ENCODE measurements at places on chromosomes 1 and 21. TPM values are rescaled to one million over a fixed set of nuclear protein-coding genes. Genes with fewer than 3 reads are reported as not detected.
A peak's percentile ranks its signal among the peaks of the same experiment; 100 is the strongest.

The OR2L3 gene
- polyA plus RNA-seq: not detected

The C1orf216 gene
- polyA plus RNA-seq: 6.7 TPM

The PTGER3 gene
- polyA plus RNA-seq: 8.1 TPM

The C8B gene
- polyA plus RNA-seq: 0.06 TPM

GRCh38 chr1:92909321-92909720, 51.9 kb downstream of the DIPK1A start:
- no peaks in the 10 kb centered on the region for H3K4me1 ChIP-seq
- no peak for DNase-seq
- H3K27ac ChIP-seq: no peak overlapping the region
- no peak overlapping the region for H3K4me3 ChIP-seq
- no peaks in the 10 kb centered on the region for H3K36me3 ChIP-seq

- H3K36me3 ChIP-seq: no peaks in the 10 kb centered on the region
- DNase-seq: no peak
- H3K27me3 ChIP-seq: no peaks in the 10 kb centered on the region
- H3K27ac ChIP-seq: no peak overlapping the region
- H3K4me1 ChIP-seq: no peaks in the 10 kb centered on the region
These were observed 74.9 kb downstream of the SYDE2 start for GRCh38 chr1:85125891-85126290.

DNA sequence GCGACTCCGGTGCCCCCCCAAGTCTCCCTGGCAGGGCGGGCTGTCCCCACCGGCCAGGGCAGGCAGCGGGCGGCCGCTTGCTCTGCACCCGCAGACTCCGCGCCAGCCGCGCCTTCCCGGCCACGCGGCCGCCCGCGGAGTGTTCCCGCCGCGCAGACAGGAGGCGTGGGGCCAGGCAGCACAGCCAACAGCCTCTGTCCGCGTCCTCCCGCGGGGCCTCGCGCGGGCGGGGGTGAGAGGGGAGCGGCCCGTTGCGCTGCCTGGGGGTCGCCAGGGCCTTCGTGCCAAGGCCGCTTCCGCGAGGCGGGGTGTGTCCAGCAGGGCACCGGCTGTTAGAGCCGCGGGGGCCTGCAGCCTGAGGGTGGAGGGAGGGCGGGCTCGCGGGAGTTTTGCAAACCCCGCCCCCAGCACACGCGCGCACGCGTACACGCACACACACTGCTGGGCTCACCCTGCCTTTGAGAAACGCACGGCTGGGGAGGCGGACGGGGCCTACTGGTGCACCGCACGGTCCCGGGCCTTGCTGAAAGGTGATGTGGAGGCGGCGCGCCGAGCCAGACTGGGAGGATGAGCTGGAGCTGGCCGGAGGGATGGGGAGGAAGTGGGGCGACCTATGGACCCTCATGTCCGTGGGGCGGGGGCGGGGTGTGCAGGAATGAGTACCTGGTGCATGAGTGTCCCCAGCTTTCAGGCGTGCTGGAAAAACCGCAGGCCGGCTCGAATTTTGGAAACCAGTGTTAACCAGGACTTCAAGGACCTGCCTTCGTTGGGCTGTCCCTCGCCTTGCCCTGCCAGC, 41.5 kb downstream of the KIAA1614 start:
- peak overlapping the region; percentile 47 for H3K4me3 ChIP-seq
- peak; percentile 85 for DNase-seq

- H3K27ac ChIP-seq: no peak overlapping the region
- no peaks in the 10 kb centered on the region for H3K4me1 ChIP-seq
- H3K36me3 ChIP-seq: no peaks in the 10 kb centered on the region
- no peak overlapping the region for H3K4me3 ChIP-seq
- DNase-seq: no peak
These were observed 44.5 kb downstream of the CD55 start for GRCh38 chr1:207366022-207366421.

- H3K27ac ChIP-seq: no peak overlapping the region
- H3K4me3 ChIP-seq: no peak overlapping the region
- DNase-seq: no peak
- H3K36me3 ChIP-seq: no peaks in the 10 kb centered on the region
- H3K27me3 ChIP-seq: no peaks in the 10 kb centered on the region
- no peaks in the 10 kb centered on the region for H3K4me1 ChIP-seq
These were observed 23.7 kb upstream of the NRIP1 start for GRCh38 chr21:15088488-15088887.

DNA sequence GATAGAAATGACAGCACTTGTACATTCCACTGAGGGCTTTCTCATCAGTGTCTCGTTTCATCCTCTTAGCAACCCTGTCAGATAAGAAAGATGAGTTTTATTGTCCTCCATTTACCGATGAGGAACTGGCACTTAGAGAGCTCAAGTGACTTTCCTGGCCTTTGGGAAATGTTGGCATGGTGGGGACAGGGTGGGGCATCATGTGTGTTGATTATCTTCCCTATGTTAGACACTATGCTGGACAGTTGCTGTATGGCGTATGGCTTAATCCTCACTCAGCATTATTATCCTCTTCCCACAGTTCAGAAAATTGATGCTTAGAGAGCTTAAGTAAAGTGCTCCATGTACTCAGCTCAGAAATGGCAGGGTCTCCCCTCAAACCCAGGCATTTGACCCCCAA, 163.2 kb downstream of the CAMTA1 start:
- H3K4me3 ChIP-seq: no peak overlapping the region
- H3K27ac ChIP-seq: no peak overlapping the region
- H3K4me1 ChIP-seq: no peaks in the 10 kb centered on the region
- no peaks in the 10 kb centered on the region for H3K27me3 ChIP-seq
- no peaks in the 10 kb centered on the region for H3K36me3 ChIP-seq

DNA sequence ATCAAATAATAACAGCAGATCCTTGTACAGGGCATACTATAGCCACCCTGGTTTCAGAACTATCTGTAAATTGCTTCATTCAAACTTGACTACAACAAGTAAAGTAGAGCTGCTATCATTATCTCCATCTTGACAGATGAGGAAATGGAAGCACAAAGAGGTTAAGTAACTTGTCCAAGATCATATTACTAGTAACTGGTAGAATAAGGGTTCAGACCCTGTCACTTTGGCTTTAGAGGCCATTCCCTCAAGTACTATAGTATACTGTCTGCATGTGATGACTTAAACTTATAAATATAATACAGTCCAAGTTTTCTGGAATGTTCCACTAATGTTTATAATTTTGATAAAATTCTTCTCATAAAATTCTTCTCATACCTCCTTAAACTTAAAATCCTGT, 24.8 kb downstream of the PGM1 start:
- H3K4me1 ChIP-seq: no peaks in the 10 kb centered on the region
- H3K36me3 ChIP-seq: peaks cover 2% of the 10 kb centered on the region
- no peak overlapping the region for H3K27ac ChIP-seq
- H3K4me3 ChIP-seq: no peak overlapping the region
- DNase-seq: no peak

GRCh38 chr21:30391492-30392025, 4.3 kb upstream of the KRTAP13-1 start:
- H3K27me3 ChIP-seq: no peaks in the 10 kb centered on the region
- no peak overlapping the region for H3K4me3 ChIP-seq
- no peaks in the 10 kb centered on the region for H3K4me1 ChIP-seq
- no peak for DNase-seq

DNA sequence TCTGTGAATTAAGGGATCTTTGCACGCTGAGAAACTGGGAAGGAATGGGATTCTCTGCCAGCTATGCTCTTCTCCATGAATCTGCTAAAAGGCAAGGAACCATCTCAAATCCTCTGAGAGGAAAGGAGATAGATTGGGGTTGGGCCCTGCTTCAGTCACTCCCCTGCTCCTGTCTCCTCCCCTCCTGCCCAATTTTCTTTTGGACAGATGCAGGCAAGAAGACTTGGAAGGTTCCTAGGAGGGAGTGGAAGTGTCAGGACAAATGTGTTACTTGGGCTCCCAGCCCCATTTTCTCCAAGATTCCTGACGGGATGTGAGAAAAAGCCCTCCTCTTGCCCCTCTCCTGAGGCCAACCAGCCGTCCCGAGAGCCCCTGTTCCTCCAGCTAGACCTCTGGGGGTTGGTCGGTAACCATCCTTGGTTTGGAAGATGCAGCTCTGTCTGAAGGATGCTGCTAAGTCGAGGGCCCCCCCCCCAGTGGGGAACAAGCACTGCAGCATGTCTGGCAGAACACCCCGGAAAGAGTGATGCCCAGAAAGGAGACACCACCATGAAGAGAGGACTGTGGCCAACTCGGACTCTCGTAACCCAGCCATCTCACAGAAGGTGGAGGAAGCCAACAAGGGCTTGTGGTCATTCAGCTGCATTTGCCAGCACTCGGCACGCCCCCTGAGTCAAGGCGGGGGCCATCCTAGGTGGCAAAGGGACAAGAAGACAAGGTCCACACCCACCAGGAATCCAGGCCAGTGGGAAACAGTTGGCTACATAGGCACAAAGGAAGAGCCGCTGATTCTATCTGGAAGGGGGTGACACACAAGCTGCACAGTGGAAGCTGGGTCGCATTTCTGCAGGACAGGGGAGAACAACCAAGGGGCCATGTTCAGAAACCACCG, 43.7 kb downstream of the CDK18 start:
- no peak overlapping the region for H3K4me3 ChIP-seq
- H3K4me1 ChIP-seq: no peaks in the 10 kb centered on the region
- no peak overlapping the region for H3K27ac ChIP-seq
- H3K27me3 ChIP-seq: peaks cover 23% of the 10 kb centered on the region

GRCh38 chr1:113390871-113391648, 745 bp downstream of the MAGI3 start:
- peak overlapping the region; percentile 99 for H3K4me3 ChIP-seq
- no peaks in the 10 kb centered on the region for H3K27me3 ChIP-seq
- H3K36me3 ChIP-seq: no peaks in the 10 kb centered on the region
- peaks cover 6% of the 10 kb centered on the region for H3K4me1 ChIP-seq
- peak; percentile 33 for DNase-seq

DNA sequence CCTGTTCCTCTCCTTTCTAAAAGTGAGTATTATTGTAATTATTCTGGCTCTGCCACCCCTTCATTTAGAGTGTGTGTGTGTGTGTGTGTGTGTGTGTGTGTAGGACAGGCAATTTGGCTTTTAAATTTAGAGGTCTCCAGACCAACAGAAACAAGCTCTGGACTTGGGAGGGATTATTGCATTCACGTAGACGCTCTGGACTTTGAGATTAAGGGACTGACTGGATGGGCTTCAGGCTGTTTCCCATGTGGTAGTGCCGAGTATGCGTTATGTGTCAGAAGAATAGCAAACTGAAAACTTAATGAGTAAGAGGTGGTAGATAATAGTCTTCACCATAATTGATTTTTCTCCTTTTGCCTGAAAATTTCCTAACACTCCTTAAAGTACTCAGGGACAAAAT, 281.9 kb downstream of the USP25 start:
- H3K27ac ChIP-seq: no peak overlapping the region
- H3K27me3 ChIP-seq: no peaks in the 10 kb centered on the region
- H3K4me3 ChIP-seq: no peak overlapping the region
- H3K36me3 ChIP-seq: no peaks in the 10 kb centered on the region
- no peak for DNase-seq
- no peaks in the 10 kb centered on the region for H3K4me1 ChIP-seq

Data from large intestine (tissue), 12 donors.